ENCODE measurements at places on chromosomes 13 and 19.

DNA sequence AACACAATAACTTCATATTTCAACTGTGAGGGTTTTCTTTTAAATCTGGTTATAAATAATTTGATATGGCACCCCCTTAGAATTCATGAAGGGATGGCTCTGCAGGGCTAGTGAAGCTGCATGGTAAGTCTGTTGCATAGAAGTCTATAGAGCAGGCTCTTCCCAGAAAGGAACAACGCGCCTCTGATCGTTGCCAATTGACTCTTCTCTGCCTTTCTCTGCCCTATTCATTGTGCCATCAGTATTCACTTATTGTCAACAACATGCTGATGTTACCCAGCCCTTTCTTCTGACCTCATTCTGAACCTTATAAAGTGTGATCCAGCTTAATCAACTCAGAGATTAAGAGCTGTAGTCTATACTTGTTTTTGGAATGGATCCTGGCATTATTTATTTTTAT is 16.3 kb upstream of the DCT start:
- DNase-seq: no peak

- peak; percentile 62 for DNase-seq
Observed at GRCh38 chr19:36973021-36973843, 57.1 kb downstream of the ZNF568 start.

DNA sequence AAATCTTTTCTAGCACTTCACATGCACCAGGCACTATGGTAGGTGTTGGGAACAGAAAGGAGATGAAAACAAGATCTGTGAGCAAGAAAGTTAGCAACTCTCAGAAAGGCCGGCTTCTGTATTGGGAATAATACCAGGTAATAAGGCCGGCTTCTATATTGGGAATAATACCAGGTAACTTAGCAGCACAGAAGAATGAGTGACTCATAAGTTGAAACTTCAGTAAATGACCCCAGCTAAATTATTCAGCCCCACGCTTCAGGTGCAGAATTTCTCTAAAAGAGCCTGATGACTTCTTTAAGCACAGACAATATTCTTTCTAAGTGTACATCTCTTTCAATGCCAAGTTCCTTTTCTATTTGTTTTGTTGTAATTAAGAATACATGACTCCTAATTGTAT is 151.3 kb downstream of the MYO16 start:
- no peak for DNase-seq

DNA sequence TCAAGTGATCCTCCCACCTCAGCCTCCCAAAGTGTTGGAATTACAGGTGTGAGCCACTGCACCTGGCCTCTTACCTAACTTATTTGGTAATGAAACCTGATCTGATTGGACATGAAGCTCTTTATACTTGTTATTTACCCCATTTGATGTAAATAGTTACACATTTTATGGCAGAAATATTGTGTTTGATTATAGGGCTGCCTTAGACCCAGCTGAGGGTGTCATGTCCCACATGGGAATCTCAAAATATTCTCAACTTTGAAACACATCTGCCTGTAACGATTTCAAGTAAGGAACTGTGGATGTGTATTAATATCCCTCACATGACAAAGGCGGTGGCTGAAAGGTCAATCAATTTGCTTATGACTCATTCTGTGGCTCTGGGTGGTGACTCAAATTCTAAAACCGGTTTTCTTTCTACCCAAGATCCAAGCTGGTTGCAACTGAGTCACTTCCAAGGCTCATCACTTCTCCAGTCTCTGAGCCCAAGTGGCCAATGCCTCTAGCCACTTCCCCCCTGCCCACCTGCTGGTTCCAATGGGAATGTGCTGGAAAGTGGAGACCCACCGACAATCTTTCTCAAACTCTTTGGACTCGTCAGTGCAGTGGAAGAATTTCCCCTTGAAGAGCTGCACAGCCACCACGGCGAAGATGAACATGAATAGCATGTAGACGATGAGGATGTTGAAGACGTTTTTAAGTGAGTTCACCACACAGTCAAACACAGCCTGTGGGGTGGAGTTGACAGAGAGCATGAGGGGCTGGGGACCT is 110.9 kb downstream of the IER2 start:
- DNase-seq: no peak

DNA sequence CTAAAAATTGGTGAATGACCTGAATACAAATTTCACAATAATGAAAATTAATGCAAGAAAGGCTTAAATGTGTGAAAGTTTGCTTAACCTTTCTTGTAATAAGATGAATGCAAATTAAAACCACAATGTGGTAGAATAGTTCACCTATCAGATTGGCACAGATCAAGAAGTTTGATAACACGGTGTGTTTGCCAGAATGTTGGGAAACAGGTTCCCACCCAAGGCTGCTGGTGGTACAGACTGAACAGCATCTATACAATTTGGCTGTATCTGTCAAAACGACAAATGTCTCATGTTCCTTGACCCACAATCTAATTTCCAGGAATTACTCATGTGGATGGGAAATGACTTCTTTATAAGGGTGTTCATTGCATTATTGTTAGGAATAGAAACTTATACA is 8.6 kb upstream of the IRS2 start:
- no peak for DNase-seq

DNA sequence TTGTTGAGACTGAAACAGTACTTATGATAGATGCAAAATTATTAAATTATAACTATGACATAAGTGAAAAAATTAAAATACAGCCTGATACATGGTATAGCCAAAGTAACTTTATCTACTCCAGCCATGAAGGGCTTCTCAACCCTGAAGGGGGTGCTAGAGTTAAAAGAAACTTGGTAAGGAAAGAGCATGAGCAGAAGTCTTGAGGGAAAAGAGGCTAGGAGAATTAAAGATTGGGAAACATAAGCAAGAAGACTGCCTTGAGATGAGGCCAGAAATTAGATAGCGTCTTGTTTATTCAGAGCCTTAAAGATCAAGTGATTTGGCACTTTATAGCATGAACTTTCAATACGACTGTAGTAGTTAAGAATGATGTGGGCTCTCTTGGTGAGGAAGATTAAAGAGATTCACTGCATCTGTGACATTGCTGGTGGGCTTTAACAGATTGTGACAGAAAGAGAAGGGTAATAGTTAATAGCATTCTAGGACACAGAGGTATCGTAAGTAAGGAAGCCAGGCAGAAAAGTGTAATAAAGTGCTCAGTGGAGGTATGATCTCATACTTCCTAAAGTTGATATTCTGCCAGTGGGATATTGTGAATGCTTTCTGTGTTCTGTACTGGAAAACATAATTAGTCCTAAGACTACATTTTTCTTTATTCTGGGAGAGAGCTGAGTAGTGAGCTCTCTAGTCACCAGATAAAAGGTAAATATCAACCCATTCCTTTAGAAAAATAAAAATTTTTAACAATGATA is 385.4 kb upstream of the PRR20A start:
- no peak for DNase-seq

DNA sequence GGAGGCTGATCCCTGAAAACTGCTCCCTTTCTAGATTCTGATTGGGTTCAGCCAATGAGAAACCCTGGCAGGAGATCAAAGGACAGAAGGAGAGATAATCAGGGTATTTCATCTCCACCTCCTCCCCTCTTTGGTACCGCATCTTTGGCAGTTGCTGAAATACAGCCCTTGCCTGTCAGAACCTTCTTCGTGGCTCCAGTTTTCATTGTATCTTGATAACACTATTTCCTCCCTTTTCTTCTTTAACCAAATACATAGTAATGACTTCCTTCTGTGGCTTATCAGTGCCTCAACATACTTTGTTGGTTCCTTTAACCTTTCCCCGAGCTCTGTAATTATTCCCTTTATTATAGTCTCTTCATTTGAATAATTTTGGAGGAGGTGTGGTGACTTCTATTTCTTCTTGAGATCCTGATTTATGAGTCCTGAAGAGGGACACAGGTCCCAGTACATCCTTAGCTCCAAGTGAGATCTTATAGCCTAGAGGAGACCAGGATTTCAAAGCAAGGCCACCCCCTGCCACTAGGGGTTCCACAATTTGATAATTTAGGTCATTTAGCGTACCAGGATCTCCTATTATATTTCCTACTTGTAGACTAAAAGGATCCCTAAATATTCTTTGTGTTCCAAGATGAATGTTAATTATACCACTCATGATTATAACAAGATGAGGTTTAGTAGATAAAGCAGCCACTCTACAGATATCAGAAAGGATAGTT is 98.0 kb downstream of the EDNRB start:
- DNase-seq: no peak

- DNase-seq: no peak
Observed at GRCh38 chr19:50647879-50648615, 1.2 kb upstream of the C19orf81 start.

DNA sequence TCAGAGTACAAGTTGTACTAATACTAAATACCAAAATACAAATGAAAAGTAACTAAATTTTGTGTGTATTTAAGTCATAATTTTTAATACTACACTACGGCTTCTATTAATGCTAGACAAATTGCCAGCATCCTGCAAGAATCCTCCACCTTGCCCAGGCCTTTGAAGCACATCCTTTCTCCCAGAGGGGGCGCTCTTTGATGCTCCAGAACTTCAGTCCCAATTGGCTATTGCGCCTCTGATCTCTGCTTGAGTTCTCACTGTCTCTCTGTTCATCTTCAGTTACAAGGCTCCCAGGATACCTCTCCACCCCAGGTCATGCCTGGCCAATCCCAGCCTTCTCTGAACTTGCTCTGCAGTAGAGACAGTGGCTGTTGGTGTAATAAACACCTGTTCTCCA is 141.0 kb downstream of the DCLK1 start:
- no peak for DNase-seq

DNA sequence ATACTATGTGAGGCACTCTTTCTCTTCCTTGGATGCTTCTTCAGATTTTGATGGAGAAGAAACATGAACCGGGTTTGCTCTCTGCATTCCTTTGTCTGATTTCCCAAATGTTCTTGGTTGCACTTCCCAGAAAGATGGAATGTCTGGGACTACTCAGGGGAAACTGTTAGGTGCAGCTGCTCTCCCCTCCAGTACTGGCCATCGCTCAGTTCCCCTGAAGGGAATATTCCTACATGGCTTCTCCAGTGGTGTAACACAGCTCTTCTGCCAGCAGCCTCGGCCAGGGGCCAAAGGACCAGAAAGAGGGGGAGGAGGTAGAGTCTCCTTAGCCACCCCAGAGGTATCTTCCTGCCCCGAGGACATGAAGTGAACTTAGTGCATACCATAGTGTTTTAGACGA is 33.5 kb upstream of the SPRY2 start:
- no peak for DNase-seq

- DNase-seq: no peak
Observed at GRCh38 chr19:8036434-8037099, 16.0 kb upstream of the CCL25 start.

DNA sequence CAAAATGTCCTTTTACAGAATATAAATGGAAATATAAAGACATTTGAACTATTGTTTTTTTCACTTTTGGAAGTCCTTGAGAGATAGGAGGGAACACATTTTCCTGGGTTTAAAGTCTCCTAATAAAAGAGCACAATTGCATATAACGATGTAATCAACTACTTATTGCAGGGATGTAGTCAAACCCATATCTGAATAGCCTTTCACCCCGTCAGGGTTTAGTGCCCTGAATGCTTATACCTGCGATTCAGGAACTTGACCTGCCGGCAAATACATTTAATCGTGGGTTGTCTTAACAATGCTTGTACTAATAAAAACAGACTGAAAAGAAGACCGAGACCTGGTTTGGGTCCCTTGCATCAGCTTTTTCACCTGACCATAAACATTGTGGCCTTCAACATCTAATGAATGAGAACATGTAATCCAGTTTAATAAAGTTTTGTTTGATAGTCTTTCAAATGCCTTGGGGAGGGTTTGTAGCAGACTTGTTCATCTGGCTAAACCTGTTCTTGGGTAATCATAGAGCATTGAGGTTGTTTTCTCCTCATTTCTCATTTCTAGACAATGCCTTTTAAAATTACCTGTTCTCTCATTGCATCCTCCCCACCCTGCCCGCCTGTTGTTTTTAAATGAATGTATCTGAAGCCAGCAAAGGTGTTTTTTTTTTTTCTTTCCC is 7.0 kb downstream of the KLF5 start:
- DNase-seq: no peak

DNA sequence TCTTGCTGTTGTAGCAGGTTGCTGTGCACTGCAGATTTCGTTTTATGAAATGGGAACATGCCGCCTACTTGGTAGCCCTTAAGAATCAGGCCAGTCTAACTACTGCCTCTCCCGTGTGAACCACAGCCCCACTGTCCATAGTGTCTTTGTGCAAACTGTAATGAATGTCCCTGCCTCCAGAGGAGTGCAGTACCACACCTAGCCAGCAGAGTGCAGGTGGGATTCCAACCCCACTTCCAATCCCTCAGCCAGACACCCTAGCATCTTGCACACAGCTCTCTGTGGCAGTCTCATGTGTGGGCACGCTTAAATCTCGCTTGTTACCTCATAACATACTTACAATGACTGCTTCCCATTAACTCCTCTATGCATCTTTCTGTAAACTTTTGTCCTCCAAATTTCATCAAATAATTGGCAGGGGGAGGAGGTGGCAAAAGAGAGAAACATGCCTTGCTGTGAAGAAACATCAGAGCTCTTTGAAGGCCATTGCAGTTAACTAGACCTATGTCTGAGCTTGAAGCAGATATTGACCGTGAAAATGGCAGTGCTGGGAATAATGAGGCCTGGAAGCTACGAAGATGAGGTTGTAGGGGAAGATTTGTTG is 47.2 kb downstream of the ZAR1L start:
- peak; percentile 18 for DNase-seq

DNA sequence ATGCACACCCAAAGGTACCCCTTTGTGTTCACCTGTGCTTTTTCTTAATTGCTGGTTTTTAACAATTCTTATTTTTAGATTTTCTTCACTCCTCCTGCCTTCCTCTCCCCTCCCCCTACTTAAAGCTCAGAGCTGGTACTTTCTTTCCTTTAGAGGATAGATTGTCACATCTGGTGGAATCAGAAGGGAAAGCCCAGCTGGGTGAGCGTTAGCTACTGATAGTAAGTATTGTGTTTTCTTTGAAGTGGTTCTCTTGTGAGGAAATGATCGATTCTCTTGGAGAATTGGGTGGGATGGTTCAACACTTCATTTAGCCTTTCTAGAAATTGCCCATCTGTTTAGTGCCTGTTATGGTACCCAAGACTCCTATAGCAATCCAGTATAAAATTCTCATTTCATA is 84.8 kb downstream of the FLT1 start:
- no peak for DNase-seq

DNA sequence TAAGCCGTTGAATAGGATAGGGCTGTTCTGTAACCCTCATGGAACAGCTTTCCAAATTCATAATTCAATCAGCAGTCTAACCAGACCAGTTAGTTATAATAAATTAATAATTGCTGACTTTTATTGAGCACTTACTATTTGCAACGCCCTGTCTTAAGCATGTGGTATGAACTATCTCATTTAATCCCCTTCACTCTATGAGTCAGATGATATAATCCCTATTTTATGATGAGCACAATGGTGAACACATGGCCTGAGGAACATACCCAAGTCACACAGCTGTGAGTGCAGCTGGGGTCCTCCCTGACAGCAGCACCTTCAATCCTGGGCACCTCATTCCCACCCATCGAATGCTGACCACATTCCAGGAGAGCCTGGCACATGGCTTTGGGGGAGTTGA is 28.0 kb upstream of the SACS start:
- DNase-seq: no peak

GRCh38 chr13:112687836-112688559 is 1.8 kb upstream of the ATP11A start:
- DNase-seq: no peak
